ENCODE measurements at places on chromosomes 2 and 18.

DNA sequence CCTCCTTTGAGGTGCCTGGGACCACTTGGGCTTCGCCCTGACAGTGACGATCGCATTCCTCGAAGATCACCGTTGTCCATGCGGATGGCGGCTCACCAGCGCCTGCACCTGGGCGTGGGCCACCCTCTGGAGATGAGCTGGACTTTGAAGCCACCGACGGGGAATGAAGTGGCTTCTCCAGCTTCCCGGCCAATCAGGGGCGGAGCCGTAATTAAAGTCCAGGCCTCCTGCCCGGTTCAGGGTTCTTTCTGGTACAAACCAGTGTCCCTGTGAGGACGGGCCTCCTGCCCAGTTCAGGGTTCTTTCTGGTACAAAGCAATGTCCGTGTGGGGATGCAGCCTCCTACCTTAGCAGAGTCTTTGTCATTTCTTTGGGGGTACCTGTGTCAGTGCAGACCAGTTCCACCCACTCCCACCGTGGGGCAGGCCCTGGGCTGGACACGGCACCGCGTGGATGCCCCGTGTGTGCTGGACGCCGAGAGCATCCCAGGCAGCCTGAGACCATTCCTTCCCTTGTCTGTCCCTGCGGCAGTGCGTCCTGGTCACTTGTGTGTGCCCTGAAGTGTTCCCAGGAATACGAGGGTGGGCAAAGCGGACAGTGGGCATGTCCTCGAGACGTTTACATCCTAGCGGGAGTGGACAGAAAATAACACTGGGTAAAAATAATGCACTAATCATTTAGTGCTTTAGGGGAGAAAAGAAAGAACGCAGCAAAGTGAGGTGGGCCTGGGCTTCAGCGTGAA, 55.0 kb downstream of the KCNG2 start:
- DNase-seq: no peak

GRCh38 chr2:158153270-158154015, 51.8 kb downstream of the UPP2 start:
- no peak for DNase-seq

GRCh38 chr18:66138642-66139041, 387.8 kb downstream of the CDH7 start:
- DNase-seq: no peak

GRCh38 chr18:75280427-75281280, 70.1 kb downstream of the TSHZ1 start:
- no peak for DNase-seq

DNA sequence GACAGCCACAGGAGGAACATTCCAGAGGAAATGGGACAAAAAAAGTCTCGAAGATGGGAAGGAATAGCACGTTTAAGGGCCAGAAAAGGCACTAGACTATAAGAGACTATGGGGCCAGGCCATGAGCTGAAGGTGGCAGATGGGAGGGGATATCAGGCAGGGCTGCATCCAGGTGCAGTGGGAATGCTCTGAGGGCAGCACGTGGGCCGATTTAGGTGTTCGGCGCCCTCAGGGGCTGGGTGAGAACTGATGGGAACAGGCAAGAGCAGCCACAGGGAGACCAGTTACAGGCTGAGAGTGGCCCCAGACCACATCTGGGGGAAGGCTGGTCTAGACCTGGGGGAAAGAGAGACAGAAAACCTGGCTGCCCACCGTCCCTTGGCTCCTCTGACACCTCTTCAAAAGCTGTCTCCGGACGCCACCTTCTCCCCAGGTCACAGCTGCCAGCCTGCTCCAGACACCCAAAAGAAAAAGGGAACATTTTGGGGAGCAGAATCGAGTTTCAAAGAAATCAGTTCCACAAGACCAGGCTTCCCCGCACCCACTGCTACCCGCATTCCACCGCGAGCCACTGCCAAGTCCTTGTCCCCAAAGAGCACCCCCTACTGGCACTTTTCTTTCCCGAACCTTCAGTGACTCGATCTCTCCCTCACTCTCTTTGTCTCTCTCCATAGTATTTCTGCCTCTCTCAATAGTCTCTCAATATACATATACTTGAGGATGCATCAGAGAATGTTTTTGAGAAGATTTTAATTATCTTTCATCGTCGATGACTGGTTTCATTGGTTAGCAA, 190.1 kb upstream of the AGAP1 start:
- DNase-seq: no peak

DNA sequence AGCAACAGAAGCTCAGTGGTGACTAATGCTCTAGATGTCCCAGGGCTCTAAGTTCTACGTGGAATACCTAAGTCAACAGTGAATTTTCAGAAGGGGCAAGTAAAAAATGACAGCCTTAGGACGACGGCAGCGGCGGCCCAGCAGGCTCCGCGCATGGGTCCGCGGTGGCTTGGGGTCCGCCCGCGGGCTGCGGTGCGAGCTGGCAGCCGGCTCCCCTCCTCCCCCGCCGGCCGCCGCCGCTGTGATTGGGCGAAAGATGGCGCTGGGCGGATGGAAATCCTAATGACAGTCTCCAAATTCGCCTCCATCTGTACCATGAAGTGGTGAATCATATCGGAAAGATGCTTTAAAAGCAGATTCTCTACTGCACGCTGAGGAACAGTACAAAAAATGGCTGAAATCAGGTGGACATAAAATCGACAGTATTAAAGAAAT, 74.7 kb downstream of the HNRNPLL start:
- DNase-seq: peak; percentile 67

GRCh38 chr2:64853306-64853705, 135.9 kb upstream of the SLC1A4 start:
- no peak for DNase-seq

GRCh38 chr2:79181617-79182016, 22.1 kb upstream of the REG3A start:
- no peak for DNase-seq

- no peak for DNase-seq
These were observed 344.9 kb upstream of the SLC14A2 start for GRCh38 chr18:45270289-45270771.

DNA sequence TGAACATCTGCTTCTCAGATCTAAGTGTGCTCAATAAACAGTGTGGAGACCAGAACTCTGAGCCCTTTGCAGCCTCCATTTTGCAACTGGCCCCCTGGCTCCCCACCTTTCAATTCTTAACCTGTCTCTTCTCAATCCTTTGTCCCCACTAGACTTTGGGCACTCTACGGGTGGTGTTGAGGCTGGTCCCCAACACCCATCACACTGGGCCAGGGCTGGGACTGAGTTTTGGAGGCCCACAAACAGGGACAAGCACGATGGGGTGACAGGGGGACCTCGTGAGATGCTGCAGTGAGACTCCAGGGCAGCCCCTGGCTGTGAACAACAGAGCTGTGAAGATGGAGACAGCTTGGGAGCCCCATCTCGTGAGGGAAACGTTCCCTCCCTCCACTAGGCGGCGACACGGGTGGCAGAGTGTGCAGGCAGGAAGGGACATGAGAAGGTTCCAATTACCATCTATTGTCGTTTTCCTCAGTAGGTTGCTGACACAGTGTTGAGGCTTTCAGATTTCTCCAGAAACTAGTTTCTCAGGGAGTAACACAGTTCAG, 1.2 kb downstream of the ANKMY1 start:
- peak; percentile 46 for DNase-seq

DNA sequence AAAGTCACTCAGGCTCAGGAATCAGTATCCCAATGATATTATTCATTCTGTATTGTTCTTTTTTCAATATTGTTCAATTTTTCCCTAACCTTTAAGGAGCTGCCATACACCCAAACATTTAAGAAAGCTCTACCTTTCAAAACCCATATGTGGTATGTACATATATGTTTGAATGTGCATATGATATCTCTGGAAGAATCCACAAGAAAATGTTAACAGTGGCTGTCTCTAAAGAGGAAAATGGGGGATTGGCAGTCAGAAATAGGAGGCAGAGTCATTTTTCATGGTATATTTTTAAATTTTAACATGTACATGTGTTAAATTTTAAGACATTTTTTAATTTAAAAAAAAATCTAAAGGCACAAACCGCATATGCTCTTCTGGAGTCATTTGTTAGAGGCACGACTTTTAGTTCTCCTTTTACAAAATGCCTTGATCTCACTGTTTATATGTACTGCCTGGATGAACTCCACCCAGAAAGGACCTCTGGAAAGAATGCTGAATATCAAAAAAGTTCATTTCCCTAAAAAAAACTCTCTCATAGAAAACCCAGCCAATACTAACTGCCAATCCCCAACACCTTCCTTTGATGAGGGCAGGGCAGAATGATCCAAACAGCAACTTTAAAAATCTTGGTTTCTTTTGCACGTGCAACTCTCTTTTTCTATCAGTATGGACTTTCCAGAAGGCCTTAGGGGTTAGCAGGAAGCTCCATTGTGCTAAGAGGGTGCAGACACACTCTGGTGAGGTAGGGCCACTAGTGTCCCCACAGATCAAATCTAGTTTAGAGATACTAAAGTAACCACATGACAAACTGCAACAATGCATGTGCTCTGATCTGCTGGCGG, 23.6 kb downstream of the KCTD1 start:
- no peak for DNase-seq

DNA sequence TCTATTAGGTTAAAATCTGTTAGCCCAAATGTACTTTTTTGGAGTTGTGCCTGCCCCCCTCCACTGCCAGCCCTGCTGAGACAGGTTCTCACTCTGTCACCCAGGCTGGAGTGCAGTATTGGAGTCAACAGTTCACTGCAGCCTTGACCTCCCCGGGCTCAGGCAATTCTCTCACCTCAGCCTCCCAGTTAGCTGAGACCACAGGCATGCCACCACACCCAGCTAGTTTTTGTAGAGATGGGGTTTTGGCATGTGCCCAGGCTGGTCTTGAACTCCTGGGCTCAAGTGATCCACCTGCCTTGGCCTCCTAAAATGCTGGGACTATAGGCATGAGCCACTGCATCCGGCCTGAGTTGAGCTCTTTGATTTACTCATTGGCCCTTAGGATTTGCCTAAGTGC, 110.7 kb downstream of the ICA1L start:
- no peak for DNase-seq

DNA sequence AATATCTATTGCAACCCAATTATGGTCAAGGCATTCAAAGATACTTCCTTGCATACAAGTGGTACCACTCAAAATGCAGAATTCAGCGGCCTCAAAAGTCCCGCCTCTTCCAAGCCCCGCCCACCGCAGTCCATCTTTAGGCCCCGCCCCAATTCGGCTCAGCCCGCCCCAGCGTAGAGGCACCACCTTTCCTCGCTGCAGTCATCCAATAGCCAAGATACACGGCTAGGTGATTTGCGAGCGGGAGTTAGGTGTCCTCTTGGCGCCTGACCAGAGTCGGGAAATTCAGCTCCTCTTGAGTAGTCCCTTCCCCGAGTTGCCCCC, 431 bp upstream of the SEC11C start:
- peak; percentile 91 for DNase-seq

GRCh38 chr2:70099270-70099669, 12.0 kb downstream of the PCBP1 start:
- DNase-seq: no peak

DNA sequence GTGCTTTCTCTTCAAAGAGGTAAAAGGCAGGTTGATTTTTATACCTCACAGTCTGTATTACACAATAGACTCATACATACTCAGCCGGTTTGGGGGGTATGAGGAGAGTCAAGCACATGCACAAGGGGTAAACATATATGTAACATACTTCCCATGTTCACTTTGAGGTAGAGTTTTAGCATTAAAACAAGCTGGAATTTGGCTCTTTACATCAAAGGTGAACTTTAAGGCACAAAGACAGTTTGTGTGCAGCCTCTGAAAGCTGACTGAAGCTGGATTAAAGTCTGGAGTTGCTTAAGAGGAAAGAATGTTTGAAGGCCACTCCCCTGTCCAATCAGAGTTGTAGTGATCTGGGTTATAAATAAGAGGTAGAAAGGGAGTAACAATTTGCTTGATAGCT, 282.0 kb downstream of the DPP10 start:
- DNase-seq: no peak

DNA sequence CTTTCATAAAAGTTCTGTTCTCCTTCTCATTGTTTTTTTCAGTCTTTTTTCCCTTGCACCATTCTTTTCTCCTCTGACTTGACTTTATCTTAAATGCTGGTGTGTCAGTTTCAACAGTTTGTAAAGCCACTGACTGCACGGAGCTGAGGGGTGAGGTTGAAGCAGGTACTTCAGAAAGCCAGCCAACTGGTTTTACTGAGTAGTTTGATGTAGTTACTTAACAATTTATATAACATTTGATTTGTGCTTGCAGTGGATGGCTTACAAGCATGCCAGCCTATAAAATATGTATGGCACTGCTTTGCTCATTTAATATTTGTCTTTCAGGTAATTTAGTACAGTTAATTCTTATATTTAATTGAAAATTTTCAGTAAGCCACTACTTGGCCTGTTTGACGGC, 55.4 kb downstream of the FAM171B start:
- DNase-seq: no peak

- DNase-seq: no peak
These were observed 5.9 kb downstream of the SCYGR3 start for GRCh38 chr2:227608561-227609338.

DNA sequence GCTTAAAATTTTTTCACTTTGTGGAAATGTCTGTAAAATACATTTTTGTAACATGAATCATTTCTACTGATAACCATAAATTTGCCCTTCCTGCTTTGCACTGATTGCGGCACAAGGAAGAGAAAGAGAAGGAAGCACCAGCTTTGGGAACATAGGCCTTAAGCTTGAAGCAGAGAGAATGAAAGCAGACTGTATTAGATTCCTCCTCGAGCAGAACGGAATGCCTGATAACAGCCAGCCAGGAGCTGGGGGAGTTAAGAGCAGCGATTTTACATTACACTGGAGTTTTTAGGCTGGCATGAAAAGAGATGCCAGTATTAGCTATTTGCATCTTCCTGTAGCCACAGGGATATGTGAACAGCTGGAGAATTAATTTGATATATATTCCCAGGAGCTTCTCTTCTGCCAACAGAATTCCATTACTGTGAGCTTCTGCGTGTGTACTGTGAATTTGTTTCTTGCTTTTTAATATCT, 33.5 kb downstream of the CRIM1 start:
- no peak for DNase-seq

DNA sequence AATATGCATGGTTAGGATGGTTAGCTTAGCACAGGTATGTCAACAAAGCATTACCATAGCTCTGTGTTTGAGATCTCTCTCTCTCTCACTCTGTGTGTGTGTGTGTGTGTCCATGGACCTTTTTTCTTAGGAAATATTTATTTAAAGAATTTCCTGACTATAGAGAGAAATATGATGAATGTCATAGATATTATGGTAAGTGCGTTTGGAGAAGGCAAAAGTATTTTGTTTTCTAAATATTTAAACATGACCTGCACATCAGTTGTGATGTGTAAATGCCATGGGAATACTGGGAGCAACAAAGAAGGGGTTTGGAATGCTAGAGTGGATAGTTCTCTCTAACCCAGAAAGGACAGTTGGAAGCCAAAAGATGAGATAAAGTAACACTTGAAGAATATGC, 3.9 kb upstream of the TMEM178A start:
- DNase-seq: no peak

GRCh38 chr18:34697891-34698290, 12.2 kb upstream of the DTNA start:
- DNase-seq: no peak

Measured in nephron progenitor cell (in vitro differentiated cells).